ENCODE measurements at places on chromosomes 3 and 15.
A peak's percentile ranks its signal among the peaks of the same experiment; 100 is the strongest.

- DNase-seq: no peak
These were observed 135.8 kb upstream of the RORA start for GRCh38 chr15:61364871-61365270.

GRCh38 chr3:94481226-94481898 is 418.5 kb downstream of the NSUN3 start:
- no peak for DNase-seq

DNA sequence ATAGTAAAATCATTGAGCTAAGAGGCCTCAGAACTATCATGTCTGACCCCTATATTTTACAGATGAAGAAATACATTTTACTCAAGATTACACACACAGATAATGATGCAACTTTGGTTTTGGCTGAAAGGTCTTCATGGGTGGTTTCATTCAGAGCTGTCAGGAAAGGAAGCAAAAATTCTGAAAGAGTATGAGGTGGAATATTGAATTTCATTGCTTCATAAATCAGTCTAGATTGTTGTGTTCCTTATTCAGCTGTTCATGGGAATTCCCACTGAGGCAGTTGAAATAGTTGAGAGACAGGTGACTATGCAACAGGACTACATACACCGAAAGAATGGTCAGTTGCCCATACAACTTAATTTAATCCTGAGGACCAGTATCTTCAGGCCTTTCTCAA is 39.4 kb downstream of the CD200 start:
- no peak for DNase-seq

DNA sequence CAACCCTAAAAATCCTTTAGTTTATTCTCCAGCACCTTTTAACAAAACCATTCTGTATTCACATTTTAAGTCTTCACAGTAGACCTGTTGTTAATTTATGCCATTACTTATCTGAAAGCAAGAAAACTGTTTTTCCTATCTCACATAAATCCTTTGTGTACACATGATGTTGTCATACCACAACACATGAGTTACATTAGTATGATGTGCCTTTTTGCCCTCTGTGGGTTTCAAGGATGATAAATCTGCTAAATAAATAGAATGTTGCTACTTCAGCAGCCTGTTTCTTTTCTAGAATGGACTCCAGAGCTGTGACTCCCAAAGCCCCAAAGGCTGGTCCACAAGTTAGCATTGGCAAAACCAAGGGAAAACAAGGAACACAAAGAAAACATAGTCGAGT is 151.6 kb downstream of the SERPINI1 start:
- DNase-seq: no peak

GRCh38 chr3:59845386-59845785 is 795.6 kb upstream of the CFAP20DC start:
- DNase-seq: no peak

DNA sequence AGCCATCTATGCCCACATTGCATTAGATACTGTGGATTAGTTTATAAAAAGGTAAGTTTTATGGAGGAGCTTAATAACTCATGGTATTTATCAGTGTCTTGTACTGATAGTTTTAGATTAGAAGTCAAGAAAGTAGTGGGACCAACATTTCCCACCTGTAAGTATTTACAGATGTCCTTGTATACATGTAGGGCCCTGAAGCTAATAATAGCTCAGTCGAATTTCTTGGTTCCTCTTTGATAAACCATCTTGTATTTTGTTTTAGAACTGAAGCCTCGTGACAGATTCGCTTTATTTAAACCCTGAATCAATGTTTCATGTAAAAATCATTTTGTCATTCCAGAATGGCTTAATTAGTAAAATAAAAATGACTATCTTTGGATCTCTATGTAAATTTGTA is 73.4 kb downstream of the CRYBG3 start:
- no peak for DNase-seq

GRCh38 chr15:68701886-68702285 is 118.8 kb downstream of the ANP32A start:
- DNase-seq: no peak

- no peak for DNase-seq
These were observed 2.4 kb downstream of the C15orf61 start for GRCh38 chr15:67523330-67523729.

DNA sequence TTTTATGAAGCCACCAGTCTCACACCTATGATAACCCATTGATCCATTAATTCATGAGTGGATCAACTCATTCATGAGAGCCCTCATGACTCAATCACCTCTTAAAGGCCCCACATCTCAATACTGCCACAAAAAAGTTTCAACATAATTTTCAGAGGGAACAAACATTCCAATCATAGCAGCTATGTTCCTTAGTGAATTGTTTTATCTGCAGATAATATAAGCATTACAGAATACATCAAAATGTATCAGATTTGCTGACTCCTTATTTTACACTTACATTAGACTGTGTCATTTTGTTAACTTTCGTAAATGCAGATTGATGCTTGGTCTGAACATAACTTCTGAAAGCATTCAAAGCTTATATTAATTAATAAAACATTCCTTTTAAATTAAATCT is 155.3 kb upstream of the MBNL1 start:
- no peak for DNase-seq

- no peak for DNase-seq
These were observed 4.4 kb downstream of the CMTM6 start for GRCh38 chr3:32498252-32498651.

DNA sequence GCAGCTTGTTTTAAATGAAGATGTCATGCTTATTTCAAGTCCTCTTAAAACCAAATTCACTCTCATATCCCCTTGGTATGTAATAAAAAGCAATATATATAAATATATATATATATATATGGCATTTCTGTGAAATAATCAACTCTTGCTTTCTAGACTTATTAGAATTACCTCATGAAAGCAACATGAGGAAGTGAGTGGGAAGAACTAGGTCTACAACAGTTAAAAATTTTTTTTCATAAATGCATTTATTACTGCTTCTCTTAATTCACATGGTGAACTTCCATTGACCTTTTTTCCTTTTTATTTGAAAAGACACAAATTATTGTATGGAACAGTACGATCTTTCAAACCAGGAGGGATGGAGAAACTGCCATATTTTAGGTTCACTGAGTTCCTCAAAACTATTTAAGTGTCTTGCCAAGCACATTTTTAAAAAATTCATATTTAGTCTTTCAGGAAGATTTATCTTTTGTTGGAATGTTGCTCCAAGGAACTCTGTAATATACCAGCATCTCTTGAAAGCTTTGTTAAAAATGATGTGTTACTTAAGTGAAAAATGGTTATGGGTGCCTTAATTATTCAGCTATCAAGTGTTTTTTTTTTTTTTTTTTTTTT is 185.2 kb downstream of the GHSR start:
- DNase-seq: no peak

- DNase-seq: no peak
These were observed 307.7 kb downstream of the ARPP21 start for GRCh38 chr3:35946854-35947515.

DNA sequence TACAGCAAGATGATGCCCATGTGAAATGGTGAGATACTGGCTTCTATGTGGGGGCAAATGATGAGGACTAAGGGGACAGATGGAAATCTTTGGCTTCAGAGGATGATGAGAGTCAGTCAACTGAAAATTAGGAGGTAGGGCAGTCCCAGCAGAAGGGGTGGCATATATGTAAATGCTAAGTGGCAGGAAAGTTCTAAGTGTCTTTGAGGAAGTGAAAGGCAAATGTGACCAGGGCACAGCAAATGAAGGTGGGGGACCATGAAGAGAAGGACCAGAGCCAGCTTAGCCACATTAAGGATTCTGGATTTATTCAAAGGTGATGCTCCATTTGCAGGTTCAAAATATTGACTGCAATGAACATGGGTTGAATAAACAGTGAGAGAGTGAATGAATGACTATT is 29.2 kb upstream of the LIMD1 start:
- no peak for DNase-seq

DNA sequence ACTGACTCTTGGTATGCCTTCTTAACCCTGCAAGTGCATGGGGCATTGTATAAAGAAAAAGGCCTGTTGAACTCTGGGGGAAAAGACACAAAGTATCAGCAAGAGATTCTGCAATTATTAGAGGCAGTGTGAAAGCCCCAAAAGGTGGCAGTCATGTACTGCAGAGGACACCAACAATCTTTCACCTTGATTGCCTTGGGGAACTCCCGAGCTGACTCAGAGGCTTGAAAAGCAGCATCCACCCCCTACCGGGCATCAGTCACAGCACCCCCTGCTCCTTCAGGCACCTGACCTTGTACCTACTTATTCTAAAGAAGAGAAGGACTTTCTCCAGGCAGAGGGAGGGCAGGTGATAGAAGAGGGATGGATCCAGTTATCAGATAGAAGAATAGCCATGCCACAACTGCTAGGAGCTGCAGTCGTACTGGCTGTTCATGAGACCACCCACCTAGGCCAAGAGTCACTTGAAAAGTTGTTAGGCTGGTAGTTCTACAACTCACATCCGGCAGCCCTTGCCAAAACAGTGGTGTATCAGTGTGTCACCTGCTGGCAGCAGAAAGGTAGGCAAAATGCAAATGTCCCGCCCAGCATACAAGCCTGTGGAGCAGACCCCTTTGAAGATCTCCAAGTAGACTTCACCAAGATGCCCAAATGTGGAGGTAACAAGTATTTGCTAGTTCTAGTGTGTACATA is 241.6 kb upstream of the CNTN6 start:
- DNase-seq: peak; percentile 8

DNA sequence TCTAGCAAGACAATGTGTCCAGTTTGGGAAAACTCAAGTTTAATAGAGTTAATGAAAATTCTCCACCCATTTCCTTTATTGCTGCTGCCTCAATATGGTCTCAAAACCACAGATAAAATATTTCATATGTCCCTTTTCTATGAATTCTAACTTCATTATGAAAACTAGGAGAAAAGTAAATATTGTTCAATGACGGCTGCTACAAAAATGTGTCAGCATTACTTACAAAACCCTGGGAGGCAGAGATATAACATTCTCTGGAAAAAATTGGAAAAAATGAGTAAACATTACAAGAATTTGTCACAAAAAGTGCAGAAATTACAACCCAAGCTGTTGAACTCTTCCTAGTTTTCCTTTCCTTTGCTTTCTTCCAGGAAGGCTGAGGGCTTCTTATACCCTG is 22.2 kb upstream of the FBN1 start:
- DNase-seq: no peak

- DNase-seq: no peak
These were observed 36.3 kb upstream of the PSMD6 start for GRCh38 chr3:64059484-64060175.

DNA sequence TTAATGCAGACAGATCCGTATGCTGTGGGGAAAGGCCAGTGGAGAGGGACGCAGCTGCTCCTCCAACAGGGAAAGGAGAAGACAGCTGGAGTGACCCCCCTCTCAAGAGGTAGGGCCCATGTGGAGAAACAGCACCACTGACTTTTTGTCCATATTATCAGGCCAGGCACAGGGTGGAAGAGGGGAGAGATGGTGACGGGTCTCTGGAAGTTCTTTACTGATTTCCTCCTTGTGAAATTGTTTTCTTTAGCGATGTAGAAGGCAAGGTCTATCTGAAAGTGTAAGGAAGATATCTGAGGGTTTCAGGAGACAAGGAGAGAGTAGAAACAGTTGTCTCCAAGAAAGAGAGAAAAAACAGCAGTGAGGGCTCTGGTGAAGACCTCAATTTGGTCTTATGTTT is 338.8 kb downstream of the VPS13C start:
- no peak for DNase-seq

DNA sequence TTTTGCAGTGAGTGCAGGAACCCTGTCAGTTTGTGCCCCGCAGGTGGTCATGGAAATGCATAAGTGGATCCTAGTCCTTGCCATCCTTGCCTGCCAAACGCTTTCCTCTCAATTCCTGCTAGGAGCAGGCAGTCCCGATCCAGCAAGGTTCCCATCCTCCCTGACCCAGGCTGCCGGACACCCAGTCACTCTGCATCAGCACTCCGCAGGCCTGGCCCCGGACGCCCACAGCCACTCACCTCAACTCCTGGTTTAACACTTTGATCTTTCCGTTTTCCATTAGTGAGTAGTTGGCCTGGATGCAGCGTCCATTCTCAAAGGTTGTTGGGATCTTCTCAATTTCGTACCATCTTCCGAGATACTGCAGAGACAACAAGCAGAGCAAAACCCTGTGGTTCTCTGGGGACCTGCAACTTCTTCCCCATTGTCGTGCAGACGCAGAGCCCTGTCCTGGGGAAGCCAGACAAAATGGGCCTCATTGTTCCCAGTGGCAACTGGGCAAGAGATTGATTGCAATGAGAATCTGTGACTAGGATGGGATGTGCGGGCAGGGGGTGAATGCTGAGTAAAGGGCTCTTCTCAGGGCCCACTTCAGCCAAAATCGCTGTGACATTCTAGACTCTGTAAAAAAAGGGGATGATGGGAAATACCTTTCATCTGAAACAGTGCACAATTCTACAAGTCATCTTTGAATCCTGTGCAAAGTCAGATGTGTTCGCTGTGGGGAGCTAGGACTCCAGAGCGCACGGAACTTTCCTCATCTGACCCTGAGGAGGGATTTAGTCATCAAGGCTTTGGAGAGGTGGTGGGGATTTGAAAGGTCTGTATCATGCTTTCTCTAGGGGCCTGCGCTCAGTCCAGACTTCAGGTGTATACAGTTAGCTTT is 9.9 kb downstream of the APOD start:
- DNase-seq: no peak

GRCh38 chr3:186461141-186461540 is 83.0 kb downstream of the CRYGS start:
- no peak for DNase-seq

DNA sequence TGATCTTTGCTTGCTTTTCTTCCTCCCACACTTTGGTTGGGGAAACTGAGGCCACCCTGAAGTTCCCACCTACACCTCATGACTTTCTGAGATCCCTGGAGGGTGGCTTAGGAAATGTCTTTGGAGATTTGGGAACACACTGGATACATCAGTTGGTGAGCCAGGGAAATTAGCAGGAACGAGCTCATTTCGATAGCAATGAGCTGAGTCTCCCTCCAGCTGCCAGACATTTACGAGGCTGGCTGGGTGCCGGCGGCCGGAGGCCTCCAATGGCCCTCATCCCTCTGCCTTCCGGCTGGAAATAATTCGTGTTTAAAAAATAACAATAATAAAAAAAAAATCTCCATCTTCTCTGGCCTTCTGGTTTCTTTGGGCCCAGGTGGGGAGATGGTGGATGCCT is 38.8 kb downstream of the SMAD6 start:
- DNase-seq: no peak

GRCh38 chr3:52039426-52039825 is 16.9 kb downstream of the DUSP7 start:
- no peak for DNase-seq

GRCh38 chr15:67035886-67036285 is 29.5 kb upstream of the SMAD3 start:
- DNase-seq: no peak

- DNase-seq: no peak
These were observed at the start of gene PTX3 for GRCh38 chr3:157436583-157437291. Gene PTX3 (plus strand): TSS chr3:157436850. CDS start chr3:157436934, 84 bp downstream.

DNA sequence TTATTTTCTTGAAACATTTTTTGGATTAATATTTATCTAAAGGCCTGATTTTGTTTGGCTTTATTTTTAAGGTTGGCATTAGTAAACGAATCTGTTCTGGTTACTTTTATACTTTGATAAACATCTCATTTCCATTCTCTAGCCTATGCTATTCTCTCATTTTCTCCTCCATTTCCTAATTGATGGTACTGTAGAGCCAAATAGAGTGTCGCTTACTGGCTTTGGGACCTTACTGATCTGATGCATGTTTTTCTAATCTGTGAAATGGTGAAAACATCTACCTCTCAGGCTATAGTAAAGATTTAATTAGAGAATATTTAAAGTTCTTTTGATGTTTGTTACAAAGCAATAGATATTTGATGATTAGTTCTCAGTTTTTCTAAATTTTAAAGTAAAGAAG is 1.6 kb downstream of the LNP1 start:
- no peak for DNase-seq

All from activated T-cell treated with anti-CD3 and anti-CD28 coated beads, Interleukin-2, amount 50 U/mL, for 72 hours (primary cell).